Liver (tissue), 10 donors: ENCODE measurements at places on chromosomes 5 and 9.
A peak's percentile ranks its signal among the peaks of the same experiment; 100 is the strongest.

DNA sequence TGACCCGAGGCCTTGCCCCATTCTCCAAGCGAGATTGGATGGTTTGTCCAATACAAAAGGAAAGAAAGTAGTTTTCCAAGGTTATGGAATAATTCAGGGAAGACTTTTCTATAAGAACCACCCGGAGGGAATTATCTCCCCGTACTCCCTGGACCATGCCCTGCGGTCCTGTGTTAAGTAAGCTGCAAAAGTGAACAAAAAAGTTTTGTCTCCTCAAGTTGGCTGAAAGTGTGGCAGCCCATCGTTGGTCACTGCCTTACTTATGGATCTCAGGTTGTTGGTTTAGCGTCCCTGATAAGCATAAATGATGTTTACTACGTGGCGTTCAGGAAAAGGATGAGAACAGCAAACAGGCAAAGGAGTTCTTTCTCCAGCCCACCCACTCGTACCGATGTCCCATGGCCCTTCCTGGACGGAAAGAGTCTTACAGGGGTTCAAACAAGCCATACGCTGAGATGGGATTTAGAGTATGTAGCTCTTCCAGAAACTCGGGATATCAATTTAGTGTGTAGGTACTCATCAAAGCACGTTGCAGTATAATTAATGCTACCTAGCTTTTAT, 413 bp upstream of the AUH start:
- no peak for DNase-seq

- DNase-seq, result no peak
These were observed 21.3 kb upstream of the ANKRD34B start for GRCh38 chr5:80591352-80591751.

DNA sequence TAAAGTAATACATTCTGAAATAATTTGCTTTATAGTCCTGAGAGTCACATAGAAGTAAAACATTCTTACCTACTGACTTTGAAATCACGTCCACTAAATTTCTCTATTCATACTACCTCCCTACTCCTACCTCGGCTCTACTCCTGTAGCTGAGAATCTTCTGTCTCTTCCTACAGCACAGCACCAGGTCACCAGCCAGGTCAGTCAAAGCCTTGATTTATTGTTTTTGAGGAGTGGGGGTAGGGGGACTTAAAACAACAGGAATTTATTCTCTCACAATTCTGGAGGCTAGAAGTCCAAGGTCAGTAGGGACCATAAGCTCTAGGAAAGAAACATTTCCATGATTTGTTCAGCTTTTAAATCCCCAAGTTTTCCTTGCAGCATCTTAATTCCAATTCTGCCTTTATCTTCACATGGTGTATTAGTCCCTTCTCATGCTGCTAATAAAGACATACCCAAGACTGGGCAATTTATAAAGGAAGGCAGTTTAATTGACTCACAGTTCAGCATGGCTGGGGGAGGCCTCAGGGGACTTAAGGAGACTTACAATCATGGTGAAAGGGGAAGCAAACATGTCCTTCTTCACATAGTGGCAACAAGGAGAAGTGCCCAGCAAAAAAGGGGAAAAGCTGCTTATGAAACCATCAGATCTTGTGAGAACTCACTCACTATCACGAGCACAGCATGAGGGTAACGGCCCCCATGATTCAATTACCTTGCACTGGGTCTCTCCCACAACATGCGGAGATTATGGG, 49.6 kb upstream of the CCNG1 start:
- no peak for DNase-seq

DNA sequence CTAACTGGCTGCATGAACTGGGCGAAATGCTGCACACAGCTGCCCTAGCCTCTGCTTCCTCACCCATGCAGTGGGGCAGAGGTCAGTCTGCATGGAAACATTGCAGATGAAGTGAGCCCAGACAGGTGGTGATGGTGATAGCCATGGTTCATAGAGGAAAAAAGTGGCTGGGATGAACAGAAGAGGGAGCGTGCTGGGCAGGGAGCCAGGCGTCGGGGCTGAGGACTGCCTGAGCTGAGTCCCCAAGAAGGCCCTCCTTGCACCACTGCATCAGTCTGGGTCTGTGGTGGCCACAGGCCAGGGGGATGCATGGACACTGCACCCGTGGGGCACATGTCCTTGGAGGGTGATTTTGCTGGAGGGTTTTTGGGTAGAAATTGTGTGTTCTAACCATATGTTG, 80.5 kb downstream of the AMBP start:
- DNase-seq, result peak; percentile 26

GRCh38 chr5:88984040-88984439, 101.1 kb upstream of the MEF2C start:
- DNase-seq, result no peak
